MCF 10A (cell line): ENCODE measurements at places on chromosomes 3 and 15.

DNA sequence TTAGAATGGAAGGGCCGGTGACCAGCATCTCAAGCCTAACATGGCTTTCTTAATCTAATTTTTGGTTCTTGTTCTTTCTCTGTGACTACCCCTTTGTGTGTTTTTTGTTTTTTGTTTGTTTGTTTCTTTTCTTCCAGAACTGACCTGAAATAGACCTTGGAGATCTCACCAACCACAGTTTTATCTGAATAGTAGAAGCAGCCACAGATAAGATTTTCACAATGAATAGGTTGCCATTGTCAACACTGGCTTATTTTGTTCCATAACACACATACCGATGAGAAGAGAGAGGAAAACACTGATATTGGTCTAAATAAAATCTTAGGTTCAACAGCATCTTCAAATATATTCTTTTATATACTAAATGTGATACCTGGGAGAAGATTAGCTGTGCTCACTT lies 11.5 kb downstream of the ILDR1 start:
- DNase-seq = no peak

DNA sequence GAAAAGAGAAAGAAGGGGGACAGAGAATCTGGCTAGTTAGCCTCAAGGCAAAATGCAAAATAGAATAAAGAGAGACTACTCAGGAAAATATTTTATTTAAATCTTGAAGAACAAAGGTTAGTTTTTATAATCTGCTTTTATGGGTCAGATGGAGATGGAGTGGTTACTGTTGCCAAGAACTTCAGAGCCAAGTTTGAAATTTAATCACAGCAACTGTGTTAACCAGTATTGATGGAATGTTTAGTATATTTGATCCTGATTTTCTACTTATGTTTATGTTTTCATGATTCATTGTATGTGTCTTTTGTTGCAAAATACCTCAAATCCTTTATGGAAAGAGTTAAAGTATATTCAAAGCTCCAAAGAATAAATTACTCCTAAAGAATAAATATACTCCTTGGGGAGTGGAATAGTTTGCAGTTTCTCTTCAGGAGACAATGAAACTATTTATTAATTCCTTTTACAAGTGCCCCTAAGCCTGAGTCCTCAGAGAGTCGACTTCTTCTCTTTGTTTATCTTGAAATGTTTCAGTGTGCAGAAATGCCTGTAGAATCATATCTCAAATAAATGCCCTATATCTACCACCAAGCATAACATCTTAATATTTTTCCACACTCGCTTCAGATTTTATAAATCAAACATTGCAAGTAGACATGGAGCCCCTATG lies 60.9 kb upstream of the THSD4 start:
- no peak for DNase-seq

- no peak for DNase-seq
Measured at GRCh38 chr15:47203993-47204392, 513.3 kb upstream of the SEMA6D start.

DNA sequence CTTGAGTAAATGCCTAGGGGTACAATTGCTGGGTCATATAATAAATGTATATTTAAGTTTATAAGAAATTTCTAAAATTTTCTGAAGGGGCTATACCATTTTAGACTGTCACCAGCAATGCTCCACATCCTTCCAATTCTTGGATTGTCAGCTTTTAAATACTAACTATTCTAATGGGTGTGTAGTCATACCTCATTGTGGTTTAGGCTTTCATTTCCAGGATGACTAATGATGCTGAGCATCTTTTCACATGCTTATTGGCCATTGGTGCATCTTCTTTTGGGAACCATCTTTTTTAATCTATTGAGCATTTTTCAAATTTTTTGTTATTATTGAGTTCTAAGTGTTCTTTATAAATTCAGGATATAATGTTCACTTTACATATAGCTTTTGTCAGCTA lies 52.5 kb upstream of the CORO2B start:
- no peak for DNase-seq

DNA sequence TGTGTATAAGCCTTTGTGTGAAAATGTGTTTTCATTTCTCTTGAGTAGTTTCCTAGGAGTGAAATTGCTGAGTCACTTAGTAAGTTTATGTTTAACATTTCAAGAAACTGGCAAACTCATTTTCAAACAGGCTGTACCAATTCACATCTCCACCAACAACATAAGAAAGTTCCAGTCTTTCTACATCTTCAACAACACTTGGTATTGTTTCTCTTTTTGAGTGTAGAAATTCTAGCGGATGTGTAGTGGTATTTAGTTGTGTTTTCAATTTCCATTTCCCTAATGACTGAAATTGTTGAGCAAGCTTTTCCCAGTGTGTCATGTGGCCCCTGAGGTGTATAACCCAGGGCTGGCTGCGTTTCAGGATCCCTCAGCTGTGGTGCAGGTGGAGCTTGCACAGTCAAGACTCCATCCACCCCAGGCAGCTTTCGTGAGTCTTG lies 258.5 kb downstream of the PDCD6IP start:
- peak; percentile 51 for DNase-seq

- DNase-seq = no peak
Measured at GRCh38 chr15:80241508-80241907, 10.5 kb downstream of the CTXND1 start.

- DNase-seq = peak; percentile 68
Measured at GRCh38 chr3:152444029-152444641, 175.4 kb downstream of the MBNL1 start.

- peak; percentile 23 for DNase-seq
Measured at GRCh38 chr15:81575436-81576123, 201.6 kb upstream of the TMC3 start.

DNA sequence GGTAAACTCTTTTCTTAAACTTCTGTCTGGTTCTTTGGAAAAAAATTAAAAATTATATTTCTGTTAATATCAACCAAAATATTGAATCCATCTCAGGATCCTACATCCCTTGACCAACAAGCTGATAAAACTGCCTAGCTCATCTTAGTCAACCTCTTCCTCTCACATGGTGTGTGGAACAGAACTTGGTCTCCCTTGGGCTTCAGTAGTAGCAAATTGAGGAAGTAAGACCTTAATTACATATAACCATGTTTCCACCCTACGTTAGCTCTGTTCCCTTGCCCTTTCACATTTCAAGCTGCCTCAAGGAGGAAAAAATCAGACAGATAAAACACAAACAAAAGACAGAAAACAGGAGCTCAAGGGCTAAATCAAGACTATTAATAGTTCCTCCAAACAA lies 116.4 kb downstream of the GREM1 start:
- DNase-seq = no peak

DNA sequence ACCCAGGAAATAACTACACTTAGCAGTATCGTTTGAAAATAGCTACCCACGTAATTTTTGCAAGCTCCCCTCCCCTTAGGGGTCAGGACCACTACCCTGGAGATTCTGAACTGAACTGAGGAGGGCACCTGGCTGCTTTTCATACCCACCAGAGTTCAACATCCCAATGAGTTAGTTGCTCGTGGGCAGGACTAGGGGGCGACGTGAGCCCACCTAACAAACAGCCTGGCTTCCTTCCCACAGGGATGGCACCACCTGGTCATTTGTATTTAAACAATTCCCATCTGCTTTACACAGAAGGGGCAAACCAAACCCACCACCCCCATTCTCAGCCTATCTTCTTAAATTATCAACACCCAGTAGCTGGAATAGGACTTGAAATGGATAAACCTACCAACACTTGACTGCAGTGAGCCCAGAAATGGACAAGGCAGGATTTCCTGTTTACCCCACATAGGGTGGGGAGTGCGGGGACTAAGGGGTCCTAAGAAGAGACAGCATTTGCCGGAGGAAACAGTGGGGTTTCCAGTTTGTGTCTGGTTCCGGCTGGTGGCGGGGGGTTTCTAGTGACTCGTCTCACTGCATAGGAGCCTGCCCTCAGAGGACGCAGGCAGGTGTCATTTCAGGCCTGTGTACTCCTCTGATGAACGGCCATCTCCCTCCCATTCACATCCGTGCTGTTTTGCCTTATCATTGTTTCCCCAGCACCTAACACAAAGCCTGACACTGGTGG lies 11.6 kb upstream of the VGLL4 start:
- peak; percentile 29 for DNase-seq
